Fibroblast of the aortic adventitia (primary cell): ENCODE measurements at places on chromosomes 12 and 14.

DNA sequence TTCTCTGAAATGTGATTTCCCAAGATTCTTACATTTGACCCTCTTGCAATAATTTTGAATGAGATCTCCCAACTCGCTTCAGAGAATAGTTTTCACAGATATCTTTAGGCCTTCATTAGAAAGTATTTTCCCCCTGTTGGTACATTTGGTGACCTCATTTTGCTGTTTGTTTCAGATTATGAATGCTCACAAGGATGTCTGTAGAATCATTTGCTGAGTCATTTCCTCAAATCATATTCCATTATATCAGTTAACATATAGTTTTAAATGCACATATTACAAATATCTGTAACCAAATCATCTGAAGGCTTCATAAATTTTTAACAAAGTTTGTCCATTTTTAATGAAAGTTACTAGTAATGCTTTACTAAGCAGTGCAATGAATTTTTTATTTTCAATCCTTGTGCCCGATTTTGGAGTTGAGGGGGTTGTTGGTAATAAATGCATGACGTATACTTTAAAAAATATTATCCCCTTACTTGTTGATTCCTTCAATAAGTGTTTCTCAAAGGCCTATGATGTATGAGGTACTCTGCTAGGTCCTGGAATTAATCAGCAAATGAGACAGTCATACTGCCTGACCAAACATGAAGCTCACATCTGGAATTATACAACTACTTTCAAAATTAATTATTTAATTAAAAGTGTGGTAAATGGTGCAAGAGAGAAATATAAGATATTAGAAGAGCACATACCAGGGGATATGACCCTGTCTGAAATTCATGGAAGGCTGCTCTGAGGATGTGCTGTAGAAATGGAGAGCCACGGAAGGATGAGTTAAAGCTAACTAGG, 126.9 kb upstream of the RAP1B start:
- peak; percentile 35 for DNase-seq

GRCh38 chr12:62436164-62436503, 30.5 kb upstream of the MON2 start:
- no peak for DNase-seq

GRCh38 chr12:76784600-76785051, 20.7 kb downstream of the ZDHHC17 start:
- DNase-seq = peak; percentile 87

- no peak for DNase-seq
Measured at GRCh38 chr14:59268011-59268410, 79.5 kb downstream of the DAAM1 start.

DNA sequence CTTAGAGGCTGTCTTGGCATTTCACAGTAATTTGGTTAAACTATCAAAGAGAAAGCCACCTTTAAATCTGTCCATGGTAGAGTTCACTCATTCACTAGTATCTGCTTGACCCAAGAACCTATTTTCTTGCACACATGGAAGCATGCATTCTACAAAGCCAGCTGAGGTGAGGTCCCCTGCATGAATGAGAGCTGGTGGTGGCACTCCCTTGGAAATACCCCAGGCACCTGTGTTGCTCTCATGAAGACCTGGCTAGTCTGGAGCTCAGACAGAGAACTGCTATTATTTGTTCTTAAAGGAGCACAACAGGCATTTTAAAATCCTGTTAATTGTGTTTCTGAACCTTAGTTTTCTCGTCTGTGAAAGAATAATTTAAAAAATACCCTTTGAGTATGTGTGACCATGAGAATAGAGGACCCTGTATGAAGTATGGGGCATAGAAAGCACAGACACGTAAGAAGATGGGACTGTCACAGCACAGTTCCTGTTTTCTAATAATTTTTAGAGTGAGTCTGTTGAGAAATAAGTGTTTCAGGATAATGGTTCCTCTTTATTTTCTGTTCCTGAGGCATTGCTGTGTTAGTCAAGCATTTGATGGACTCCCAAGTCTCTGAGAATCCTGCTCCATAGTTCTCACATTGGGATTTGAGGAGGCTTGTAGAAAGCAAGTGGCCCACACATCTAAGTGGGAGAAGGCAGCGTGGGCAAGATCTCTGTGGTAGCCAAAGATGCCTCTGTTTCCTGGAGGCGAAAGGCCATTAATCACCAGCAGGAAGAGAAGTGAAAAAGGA, 10.9 kb downstream of the RGS6 start:
- no peak for DNase-seq

DNA sequence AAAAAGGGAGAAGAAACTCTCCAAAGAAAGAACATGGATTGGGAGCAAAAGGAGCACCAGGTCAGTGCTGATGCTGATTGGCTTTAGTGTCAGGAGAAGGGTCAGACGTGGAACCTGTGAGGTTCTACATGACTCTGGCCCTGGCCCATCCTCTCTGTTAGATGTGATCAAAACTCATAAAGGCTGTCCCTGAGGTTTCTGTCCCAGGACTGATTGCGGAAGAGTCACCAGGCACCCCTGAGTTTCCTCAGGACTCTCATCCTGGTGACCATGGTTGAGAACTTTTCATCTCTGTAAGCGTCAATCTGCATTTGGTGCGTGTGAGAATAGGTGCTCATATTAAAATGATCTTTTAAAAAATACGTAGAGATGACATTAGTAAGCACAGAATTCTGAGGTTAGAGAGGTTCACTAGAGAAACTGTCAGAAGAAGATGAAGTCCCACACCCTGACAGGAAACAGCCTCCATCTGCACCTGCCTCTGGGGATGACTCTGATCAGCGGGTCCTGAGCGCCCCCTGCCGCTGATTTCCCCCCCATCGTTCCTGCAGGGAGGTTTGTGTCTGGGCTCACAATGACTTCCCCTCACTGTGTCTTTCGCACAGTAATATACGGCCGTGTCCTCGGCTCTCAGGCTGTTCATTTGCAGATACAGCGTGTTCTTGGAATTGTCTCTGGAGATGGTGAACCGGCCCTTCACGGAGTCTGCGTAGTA, 741.8 kb downstream of the TMEM121 start:
- no peak for DNase-seq

DNA sequence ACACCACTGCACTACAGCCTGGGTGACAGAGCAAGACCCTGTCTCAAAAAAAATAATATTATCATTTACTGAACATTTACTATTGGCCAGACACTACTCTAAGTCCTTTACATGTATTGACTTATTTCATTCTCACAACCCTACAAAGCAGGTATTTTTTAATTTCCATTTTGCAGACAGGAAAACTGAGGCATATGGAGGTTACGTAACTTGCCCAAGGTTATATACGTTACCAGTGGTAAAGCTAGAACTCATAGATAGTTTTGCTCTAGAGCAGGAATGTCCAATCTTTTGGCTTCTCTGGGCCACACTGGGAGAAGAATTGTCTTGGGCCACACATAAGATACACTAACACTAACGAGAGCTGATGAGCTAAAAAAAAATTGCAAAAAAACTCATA, 5.7 kb downstream of the L3HYPDH start:
- DNase-seq = no peak

DNA sequence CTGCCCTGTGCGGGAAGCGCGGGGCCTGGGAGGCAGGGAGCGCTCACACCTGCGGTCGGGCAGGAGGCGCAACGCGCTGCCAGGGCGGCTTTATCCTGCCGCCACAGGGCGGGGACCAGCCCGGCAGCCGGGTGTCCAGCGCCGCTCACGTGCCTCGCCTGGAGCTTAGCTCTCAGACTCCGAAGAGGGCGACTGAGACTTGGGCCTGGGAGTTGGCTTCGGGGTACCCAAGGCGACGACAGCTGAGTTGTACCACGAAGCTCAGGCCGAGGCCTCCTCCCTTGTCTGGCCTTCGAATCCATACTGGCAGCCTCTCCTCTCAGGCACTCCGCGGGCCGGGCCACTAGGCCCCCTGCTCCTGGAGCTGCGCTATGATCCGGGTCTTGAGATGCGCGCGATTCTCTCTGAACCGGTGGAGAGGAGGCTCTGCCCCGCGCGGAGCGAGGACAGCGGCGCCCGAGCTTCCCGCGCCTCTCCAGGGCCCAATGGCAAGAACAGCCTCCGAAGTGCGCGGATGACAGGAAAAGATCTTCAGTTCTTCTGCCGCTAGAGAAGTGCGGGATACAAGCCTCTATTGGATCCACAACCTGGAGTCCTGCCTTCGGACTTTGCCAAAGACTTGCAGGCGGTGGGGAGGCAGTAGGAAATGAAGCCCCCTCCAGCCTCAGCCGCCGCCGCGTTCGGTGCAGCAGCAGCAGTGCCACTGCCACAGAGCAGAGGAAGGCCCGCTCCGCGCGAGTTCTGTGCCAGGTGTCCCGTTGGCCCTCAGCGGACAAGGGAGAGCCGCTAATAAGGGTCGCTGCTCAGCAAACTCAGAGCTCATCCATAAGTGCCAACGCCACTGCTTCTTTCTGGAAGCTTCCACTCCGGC, 6.8 kb downstream of the SIX1 start:
- DNase-seq = no peak

DNA sequence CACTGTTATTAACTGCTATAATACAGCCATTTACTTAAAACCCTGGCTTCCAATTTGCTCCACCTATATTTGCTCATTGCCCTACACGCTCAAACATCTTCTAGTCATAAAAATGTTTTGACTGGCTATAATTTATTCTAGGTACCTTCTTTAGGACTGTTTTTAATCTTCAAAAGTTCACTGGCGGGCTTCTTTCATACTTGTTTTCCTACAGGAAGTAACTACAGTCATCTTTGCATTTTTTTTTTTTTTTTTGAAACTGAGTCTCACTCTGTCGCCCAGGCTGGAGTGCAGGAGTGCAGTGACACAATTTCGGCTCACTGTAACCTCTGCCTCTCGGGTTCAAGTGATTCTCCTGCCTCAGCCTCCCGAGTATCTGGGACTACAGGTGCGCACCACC, 32.5 kb downstream of the MPHOSPH9 start:
- no peak for DNase-seq

DNA sequence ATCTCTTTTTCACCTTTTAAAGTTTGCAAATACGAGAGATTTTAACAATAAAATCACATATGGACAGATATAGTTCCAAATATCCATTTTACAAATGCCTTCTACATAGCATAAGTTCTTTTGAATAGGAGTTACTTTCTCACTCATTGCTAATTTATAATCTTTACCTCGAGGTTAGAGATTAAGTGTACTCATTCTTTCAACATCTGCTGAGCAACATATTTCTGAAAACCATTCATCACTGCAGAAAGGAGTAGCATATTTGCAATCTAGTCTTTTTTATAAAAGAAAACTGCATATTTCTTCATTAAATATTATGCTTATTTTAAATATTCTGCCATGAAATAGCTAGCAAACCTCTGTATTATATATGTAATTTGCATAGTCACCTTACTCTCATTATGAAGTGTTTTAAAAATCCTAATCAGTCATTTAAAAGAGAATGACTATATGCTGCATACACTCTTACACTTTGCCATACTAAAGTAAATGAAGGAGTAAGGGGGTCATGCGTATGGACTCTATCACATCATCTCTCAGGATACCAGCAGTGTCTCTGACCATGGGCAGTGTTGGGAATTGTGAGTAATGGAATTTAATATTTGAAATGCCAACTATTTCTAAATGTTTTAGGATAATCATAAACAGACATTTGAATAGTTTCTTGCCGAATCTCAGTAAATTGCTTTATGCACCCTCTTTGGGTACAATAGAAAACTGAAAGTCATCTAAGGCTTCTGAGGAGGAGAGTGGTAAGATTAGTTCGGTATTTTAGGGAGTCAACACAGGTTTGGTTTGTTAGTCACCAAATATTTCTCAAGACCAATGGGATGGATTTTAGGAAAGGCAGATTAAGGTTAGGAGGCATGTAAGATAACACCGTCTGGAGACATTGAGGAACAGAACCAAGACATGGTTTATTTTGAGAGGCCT, 524.8 kb upstream of the ATP2B1 start:
- peak; percentile 58 for DNase-seq

GRCh38 chr14:51481643-51482042, 170.1 kb upstream of the FRMD6 start:
- DNase-seq = no peak

- peak; percentile 13 for DNase-seq
Measured at GRCh38 chr12:89622115-89622514, 86.5 kb downstream of the ATP2B1 start.

- no peak for DNase-seq
Measured at GRCh38 chr12:25755136-25755970, 202.3 kb upstream of the LMNTD1 start.

GRCh38 chr14:32136027-32136825, 59.1 kb downstream of the ARHGAP5 start:
- no peak for DNase-seq

- peak; percentile 91 for DNase-seq
Measured at GRCh38 chr12:94039914-94040313, 108.5 kb upstream of the PLXNC1 start.

- no peak for DNase-seq
Measured at GRCh38 chr12:83660727-83661358, 974.1 kb downstream of the TMTC2 start.

DNA sequence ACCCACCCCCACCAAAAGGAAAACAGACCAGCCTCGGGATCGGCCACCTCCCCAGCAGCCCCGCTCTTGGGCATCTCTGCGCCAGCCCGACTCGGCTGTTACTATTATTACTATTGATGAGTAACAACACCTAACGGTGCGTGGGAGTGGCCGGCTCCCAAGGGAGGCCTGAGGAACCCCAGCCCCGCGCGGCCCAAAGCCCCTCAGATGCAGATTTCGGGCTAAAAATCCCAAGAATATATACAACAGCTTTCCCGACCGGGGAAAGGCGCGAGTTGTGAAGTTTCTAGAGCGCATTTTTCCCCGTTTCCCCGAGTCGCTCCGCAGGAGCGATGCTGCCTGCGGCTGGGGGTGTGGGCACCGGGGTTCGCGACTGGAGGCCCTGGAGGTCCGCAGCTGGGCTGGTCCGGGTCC, 565 bp downstream of the NT5DC3 start:
- DNase-seq = peak; percentile 18

DNA sequence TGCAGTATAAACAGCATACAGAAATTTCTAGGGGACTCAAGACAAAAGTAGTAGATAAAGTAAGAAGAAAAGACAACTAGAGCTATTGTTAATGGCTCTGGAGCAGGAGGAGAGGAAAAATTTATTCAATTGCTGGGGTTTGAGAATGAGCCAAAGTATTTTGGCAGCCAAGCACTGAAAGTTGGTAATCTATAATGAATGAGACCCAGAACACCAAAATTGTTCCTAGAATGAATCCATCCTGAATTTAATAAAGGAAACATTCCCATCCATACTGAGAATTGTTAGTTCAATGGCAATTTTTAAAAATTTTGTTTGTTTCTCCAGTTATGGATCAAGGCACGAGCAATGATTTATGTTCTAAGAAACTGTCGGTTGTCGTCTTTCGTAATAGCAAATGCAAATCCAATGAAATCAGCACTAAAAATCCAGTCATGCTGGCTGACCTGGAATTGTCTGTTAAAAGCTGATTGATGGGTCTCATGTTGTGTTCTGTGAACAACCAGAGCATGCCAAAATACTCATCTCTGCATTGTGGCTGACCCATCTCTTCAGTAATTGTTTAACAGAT, 170.9 kb upstream of the LMNTD1 start:
- DNase-seq = peak; percentile 88
